ENCODE measurements at places on chromosomes 6 and 20.
A peak's percentile ranks its signal among the peaks of the same experiment; 100 is the strongest.

DNA sequence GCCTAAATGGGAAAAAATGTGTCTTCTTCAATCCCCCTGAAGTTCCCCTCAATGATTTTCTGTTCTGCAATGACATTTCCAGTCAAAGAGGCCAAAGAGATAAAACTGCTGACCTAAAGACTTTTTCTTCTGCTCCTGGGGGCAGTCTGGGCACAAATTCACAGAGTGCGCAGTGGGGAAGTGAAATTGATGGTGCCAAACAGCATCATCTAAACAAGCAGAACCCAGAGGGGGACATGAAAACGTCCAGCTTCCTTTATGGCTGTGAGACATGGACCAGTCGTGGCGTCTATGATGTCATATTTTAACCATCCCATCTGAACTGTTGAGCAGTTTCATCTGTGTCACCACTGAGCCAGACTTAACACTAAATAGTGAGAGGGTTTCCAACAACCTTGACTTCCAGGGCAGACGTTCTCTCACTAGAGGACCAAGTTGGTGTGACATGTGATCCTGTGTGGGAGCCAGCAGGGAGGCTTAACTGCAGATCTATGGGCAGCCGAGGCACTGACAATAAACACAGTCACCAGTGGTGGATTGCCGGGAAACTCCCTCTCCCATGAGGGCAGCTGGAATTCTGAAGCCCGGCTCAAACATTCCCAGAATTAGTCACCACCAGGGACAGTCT, 12.4 kb downstream of the SCML4 start:
- DNase-seq, result no peak

- no peak for DNase-seq
Observed at GRCh38 chr6:82270881-82271635, 23.5 kb upstream of the IBTK start.

DNA sequence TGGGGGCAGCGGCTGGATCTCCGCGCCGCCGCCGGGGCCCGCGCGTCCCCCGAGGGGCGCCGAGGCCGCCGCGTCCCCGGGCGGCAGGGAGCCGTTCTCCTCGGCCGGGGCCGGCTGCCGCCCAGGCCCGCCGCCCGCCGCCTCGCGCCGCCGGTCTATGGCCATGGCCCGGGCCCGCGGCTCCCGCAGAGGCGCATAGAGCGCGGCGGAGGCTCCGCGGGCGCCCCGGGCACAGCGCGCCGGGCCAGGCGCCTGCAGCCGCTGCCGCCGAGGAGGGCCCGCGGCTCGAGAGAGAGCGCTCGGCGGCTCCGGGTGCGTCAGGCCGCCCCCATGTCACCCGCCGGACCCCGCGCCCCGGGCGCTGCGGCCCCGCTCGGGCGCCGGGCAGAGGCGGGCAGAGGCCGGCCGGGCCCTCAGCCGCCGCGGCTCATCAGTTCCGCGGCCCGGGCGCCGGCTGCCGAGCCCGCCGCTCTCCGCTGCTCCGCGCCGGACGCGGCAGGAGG, 404 bp downstream of the SLC22A23 start:
- no peak for DNase-seq

GRCh38 chr6:169619650-169620049, 82.2 kb downstream of the WDR27 start:
- no peak for DNase-seq

GRCh38 chr6:130457605-130458004, 91.8 kb downstream of the TMEM200A start:
- no peak for DNase-seq

GRCh38 chr6:87904011-87904410, 143.6 kb upstream of the SPACA1 start:
- DNase-seq, result no peak

DNA sequence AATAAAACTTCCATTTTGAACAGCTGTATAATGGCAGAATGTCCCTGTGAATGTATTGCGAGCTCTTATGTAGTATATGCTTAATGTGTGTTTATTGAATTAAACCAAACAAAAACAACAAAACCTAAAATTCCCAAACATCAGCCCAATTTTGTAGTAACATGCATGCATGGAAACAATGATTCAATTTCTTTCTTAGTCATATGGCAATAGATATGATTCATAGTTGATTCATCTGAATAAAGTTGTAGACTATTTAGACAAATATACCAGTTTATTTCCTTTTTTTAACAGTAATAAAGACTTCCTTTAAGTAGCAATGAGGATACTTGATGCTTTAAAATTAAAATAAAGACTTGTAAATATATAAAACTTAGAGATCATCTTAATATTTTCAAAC, 670.6 kb downstream of the CD109 start:
- no peak for DNase-seq

DNA sequence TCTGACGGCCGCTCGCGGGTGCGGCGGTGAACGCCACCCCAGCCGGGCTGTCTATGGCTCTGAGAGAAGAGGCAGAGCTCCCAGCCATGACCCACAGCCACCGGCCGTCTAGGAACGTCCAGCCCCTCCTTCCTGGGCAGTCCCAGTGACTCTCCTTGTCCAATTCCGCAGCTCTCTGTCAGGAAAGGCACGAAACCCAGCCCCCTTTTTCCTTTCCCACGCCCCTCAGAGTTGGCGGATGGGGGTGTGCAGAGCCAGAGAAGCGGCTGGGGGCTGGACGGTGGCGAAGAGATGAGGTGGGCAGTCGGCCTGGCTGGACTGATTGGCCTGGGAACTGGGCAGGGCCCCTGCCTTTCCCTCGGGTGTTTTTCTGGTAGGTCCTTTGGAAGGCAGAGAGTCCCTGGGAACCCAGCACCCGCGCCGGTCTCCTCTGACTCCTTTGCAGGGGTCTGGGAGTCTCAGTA, 1.5 kb downstream of the EBF4 start:
- no peak for DNase-seq

DNA sequence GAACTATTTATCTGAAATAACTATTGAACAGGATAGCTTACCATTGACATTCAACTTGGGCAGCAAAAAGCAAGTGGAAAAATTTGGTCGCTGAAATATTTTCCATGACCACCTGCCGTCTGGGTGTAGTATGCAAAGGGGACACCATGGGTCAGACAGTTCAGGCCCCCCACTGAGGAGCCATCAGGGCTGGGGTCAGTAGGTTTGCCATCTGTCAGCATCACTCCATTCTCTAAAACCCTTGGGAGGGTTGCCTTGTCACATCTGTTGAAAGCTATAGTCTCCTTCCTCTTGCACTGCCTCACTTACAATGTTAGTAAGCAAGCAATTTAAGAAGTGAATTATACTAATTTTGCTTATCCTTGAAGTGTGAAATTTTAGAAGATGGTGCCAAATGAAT, 44.9 kb downstream of the NRN1 start:
- DNase-seq, result no peak

DNA sequence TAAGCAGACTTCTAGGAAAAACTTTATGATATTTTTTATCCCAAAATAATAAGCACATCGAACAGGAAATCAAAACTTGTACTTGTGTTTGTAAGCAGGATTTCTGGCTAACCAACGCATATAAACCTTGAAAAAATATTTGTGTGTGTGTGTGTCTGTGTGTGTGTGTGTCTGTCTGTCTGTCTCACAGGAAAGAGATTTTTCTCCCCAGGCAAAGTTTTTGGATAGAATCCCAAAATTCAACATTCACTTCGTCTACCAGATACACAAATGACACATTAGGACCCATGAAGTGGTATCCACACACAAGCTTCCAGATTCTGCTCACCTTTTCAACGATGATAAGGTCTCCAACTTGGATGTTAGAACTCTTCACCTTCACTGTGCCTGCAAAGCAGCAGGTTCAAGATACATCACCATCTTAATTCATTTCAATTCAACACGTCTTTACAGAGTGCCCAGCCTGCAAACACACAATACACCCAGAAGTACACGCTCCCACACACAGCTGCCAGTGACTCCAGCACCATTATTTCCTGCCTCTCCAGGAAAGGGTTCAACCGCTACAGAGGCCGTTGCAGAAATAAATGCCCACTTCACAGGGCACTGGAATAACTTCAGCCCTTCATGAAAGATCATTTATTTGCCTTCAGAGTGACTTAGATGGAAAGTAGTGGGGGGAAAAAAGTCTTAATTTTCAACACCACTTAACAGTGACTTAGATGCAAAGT, 70.9 kb downstream of the ATP9A start:
- DNase-seq, result no peak

GRCh38 chr6:7916959-7917358, 6.4 kb upstream of the TXNDC5 start:
- no peak for DNase-seq

GRCh38 chr20:48889140-48889790, 32.2 kb upstream of the ARFGEF2 start:
- DNase-seq, result no peak

- DNase-seq, result no peak
Observed at GRCh38 chr6:4891141-4891540, 112.7 kb downstream of the RPP40 start.

DNA sequence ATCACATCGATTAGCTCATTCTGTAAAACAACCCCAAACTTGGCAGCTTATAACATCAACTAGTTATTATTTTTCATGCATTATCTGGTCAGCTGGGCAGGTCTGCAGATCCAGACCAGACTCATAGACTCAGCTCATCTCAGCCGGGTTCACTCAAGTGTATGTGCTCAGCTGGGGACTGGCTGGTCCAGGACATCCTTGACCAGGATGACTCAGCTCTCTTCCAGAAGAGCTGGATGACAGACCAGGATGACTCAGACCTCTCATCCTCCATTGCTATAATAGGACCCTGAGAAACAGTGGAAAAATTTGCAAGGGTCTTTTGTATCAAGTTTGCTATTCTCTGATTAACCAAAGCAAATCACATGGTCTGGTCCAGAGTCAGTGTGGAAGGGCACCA, 312.5 kb upstream of the PLCB4 start:
- no peak for DNase-seq

- no peak for DNase-seq
Observed at GRCh38 chr6:56383160-56383559, 135.8 kb upstream of the COL21A1 start.

DNA sequence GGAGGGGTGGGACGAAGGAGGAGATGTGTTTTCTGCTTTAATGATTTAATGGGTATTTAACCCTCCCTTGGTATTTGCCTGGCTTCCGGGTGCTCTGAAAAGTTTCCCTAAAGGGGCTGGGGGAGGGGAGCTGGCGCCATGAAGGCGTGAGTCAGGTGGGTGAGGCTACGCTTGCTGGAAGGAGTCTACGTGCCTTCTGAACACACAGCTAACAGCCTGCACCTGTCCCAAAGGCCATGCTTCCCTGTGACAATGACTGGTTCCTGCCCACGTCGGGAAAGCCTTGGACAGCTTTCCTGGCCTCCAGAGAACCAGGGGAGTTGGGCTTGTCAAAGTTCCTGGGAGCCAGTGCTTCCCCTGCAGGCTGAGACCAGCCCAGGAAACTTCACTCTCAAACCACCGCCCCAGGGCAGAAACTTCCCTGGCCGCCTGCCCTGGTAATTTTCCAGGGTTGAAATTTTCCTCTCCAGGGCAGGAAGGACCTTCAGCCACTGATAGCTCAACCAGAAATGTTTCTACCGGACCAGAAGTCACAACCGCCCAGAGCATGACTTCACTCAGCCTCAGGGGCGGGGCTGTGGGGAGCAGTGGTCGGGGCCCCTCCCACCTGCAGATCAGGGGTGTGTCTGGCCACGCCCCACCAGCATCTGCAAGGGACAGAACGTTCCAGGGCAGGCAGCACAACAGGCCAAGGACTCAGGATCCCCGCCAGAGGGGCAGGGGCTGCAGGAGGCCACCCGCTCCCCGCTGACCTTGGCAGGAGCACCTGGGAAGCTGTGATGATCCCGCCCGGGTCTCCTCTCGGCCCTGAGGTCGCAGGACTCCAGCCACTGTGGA, 18.6 kb upstream of the SLCO4A1 start:
- DNase-seq, result peak; percentile 63

DNA sequence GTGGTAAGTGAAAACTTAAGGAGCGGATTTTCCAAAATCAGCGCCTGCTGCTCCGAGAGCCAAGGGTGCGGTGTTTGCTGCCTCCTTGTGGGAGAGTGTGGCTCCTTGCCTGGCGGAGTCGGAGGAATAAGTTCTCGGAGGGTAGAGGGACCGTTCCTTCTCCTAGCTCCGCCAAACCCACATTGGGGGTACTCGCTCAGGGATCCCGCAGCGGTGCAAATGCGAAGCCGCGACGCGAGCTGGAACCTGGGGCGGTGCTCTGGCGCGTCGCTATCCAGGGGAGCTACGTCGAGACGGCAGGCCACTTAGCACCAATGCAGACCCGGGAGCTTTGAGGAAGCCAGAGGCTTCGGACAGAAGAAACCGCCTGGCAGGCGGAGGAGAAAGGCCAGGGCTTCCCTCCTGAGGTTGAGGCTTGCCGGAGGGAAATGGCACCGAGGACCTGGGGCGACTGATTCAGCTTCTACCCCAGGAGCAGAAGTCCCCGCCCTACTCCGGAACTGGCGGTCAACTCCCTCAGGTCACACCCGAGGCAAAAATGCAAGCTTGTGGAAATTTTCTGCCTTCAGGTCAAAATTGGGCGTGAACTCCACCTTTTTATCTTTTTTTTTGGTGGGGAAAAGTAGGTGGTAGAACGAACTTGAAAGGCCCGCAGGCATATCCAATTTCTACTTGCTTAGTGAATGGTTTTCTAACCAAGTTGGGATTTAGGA, 5.7 kb upstream of the DDX43 start:
- DNase-seq, result peak; percentile 34

- DNase-seq, result no peak
Observed at GRCh38 chr20:49398401-49399144, 83.9 kb downstream of the KCNB1 start.
